Forelimb muscle (tissue), 1 donor: ENCODE measurements at places on chromosomes 4 and X.
A peak's percentile ranks its signal among the peaks of the same experiment; 100 is the strongest.

DNA sequence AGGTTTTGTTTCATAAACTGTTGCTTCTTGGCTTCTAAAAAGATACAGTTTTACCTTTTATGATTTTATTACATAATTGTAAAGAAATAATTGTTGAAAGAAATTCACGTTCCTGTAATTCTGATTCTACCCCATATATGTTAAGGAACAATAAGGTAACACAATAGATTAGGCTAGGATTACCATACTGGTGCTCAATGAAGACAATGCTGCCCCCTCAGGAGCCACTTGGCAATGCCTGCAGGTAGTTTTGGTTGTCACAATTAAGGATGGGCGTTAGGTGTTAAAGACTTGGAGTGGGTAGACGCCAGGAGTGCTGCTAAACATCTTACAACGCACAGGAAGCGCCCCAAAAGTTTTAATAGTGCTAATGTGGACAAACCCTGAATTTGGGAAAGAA, 133.2 kb downstream of the NLGN4X start:
- no peak for DNase-seq

DNA sequence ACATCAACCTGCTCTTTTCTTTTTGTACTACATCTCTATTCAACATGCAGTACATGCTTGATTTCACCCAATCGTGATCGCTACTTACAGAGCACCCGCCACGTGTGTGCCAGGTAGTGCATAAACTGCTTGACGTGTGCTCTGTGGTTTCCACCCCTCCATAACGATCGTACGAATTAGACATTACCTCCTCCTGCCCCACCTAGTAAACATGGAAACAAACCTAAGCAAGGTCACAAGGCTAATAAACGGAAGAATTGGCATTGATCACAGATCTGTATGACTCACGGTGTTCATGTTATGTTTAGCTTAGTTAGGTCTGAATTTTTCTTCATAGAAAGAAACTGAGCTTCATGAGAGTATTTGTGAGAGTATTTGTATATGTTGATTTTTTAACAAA, 64.1 kb downstream of the STX18 start:
- no peak for DNase-seq

DNA sequence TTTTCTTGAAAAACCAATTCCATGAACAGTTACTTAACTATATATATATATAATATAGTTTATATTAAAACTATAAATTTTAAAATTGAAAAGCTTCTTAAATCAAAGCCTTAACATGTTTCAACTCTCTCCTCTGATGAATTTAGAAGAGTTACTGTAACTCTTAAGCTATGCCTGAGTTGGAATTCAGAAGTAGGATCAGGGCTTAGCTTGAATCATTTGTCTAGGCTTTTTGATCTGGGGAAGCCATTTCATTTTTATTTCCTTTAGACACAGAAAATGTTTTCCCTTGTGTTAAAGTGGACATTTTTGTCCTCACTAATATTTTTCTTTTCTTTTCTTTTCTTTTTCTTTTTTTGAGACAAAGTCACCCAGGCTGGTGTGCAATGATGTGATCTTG, 40.4 kb upstream of the PDLIM5 start:
- no peak for DNase-seq

DNA sequence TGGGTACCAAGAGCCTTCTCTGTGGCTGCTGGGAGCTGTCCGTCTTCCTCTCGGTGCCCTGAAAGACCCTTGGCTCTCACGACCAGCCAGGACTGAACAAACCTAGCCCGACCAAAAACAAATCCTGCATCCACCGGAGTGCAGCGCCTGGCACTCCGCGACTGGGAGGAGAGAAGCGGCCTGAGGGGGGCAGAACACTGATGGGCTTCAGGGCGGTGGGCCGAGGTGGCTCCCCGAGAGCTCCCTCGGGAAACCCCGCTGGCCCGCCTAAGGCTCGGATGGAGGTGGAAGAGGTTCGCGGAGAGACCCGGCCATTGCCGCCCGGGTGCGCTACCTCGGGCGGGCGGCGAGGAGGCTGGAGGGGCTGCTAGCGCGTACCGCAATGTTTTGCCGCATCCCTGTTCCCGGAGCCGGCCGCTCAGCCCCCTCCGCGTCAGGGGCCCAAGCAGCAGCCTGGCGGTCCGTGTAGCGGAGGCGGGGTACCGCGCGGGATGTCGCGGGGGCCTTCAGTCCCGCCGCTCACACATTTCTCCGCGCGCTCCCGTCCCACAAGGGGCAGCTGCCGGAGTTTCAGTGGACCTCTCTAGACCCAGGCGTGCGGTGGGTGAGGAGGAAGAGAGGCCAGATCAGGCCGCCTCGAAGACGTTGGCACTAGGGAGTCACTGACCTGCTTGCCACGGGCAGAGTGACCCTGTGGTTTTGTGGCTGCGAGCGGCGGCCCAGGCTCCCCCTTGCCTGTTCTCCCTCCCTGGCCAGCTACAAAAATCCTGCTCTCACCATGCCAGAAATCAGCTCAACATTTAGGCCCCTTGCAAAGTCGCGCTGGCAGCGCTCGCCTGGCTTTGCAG, 2.2 kb downstream of the SLITRK4 start:
- no peak for DNase-seq

DNA sequence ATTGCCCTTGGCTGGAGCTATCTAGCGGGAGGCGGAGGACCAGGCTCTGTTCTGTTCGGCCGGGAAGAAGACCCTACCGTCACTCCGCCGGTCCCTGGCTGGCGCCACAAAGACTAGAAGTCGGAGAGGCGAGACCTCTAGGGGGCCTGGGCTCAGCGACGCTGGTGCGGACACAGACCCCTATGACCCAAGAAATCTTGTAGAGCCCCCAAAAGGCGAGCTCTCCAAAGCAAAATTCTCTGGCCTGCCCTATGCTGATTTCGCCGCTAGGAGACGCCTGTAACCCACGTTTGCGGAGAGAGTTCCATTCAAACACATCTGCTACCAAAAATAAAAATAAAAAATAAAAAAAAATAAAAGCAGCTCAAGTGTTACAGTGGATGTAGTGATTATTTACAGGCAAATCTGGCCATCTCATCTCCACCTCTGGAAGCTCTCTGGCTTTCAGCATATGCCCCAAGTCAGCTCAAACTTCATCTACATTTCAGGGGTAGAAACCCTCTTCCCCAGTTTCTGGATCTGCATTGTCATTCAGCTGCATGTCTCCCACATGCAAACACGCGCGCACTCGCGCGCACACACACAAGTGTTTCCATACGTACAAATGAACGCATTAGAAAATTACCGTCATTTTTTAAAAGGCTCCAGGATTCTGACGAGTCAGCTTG, 2.4 kb upstream of the PCDH10 start:
- no peak for DNase-seq

GRCh38 chr4:54986095-54986846, 139.1 kb downstream of the KDR start:
- no peak for DNase-seq

DNA sequence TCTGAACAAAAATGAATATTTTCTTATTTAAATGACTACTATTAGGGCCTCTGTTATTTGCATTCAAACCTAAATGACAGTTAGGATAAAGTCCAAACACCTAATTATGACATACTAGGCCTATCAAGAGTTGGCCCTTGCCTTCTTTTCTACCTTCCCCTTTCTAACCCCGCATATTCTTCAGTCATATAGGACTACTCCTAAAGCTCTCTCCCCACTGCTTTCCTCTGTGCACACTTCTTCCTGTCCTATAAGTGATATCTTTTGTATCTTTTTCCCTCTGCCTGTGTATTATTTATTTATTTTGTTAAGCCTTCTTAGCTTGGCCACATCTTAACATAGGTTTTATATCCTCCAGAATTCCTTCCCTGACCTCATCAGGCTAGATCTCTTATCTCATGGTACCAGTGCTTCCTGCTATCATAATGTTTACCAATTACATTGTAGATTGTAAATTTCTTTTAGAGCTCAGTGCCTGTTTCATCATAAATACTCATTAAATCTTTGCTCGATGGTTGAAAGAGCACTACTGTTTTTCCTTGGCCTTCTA, 22.5 kb downstream of the ERVMER34-1 start:
- no peak for DNase-seq

DNA sequence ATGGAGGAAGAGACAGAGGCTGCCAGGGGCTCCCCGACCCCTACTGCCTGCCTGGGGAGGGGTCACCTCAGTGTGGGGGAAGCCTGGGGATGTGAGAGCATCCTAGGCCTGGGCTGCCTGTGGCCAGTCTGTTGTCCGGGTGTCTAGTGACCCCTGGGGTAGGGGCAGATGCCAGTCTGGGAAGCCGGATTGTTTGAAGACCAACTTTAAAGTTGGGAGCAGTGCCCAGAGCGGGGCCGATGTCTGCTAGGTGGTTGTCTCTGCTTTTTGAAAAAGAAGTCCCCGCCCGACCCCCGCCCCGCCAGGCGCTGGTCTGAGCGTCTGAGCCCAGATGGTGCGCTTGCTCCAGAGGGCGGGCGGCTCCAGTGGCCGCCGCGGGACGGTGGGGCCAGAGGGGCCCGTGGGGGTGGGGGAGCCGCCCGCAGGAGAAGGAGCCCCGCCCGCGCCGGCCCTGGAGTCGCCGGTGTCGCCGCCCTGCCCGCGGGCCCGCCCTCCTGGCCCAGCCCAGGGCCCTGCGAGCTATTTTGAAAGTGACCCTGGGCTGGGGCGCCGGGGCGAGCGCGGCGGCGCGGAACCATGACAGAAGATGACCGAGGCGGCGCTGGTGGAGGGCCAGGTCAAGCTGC, at the start of gene DOK7:
Gene DOK7, plus strand, starts transcription at position 517 of the 626 bp plus-strand sequence. Its CDS starts 70 bp downstream, at position 587.
- no peak for DNase-seq

DNA sequence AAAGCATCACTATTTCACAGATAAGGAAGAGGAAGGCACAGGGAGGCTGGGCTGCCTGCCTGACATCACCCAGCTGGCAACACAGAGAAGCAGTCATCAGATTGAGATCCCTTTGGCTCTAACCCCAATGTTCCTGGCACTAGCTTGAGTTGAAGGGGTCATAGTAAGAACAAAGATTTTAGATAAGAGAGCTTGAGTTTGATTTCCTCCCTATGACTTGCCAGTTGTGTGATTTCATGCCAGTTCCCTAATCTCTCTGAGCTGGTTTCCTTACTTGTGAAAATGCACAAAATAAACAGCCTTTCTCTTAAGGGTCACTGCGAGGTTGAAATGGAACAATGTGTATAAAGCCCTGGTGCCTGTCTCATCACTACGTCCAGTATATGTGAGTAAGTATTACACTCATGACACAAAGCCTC, 475.4 kb upstream of the HS3ST1 start:
- DNase-seq, result no peak

DNA sequence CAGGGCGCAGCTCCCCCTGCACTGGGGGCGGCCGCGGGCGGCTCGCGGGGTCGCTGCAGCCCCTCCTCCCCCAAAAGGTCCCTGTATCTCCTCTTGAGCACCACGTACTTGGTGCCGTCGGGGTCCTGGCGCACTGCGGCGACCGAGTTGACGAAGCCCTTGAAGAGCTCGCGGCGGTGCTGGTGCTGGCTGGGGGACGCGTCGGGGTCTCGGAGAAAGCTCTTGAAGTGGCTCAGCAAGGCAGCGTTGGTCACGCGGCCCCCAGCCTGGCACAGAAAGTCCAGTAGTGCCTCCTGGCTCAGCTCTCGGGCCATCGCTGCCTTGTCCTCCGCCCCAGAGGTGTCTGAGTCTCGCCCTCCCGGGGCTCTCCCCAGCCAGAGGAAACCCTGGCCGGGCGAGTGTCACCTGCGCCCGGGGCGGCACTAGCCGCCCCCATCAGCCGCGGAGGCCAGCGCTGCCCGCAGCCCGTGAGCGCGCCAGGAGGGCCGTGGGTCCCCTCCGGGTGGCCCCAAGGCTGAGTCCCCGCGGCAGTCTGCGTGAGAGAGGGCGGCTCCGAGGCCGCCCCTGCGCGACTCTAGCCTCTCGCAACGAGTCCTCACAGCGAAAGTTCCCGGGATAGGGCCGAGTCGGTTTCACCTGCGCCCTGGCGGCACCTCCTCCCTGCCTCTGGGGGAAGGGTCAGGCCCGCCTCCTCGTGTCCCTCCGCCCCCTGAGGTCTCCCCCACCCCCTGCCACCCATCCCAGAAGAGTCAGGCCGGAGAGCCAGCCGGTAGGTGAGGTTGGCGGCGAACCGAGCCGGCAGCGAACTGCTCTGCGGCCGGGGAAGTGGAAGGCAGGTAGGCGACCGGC, at the start of gene SOWAHB:
Gene SOWAHB, minus strand, starts transcription at position 609 of the 849 bp plus-strand sequence. Its CDS starts 295 bp downstream, at position 314.
- DNase-seq, result no peak

- DNase-seq, result no peak
These were observed 628.9 kb downstream of the TLL1 start for GRCh38 chr4:166501941-166502382.

GRCh38 chr4:125956276-125956675, 641.5 kb downstream of the FAT4 start:
- no peak for DNase-seq

DNA sequence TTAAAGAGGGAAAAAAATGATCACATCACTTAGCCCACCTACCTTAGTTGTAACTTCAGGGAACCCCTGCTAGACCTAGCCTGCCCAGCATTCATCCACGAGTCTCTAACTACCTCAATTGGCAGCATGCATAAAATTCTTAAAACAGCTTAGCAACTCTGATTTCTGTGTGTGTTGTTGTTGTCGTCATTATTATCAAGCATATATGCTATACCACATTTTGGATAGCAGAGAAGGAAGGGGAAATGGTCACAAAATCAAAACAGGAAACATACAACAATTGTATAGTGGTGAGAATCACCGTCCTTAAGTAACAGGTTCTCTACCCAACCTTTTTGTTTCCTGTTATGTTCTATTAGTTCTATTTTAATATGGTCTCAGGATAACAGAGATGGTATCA, 2.7 kb upstream of the ACOT9 start:
- no peak for DNase-seq

GRCh38 chr4:123617791-123618190, 221.2 kb downstream of the SPRY1 start:
- no peak for DNase-seq

- DNase-seq, result peak; percentile 26
These were observed 2.5 kb downstream of the COQ2 start for GRCh38 chr4:83282049-83282535.

- no peak for DNase-seq
These were observed 14.6 kb upstream of the HNRNPD start for GRCh38 chr4:82388405-82388804.

- DNase-seq, result no peak
These were observed 9.3 kb upstream of the SAT1 start for GRCh38 chrX:23773601-23774175.

DNA sequence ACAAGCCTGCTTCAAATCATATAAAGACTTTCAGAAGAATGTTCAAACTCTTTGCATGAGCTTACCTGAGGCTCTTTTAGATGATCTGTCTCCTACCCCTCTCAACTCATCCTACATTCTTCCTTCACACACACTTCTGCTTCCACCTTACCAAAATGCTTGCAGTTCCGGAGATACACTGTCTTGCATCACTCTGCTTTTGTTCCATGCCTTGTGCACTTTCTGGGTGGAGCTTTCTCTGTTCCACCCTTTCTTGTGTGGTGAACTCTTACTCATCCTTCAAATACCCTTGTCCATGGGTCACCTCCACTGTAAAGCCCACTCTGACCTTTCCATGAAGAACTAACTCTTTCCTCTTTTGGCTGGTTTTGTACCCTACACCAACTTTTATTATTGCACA, 18.4 kb upstream of the MGST2 start:
- no peak for DNase-seq

DNA sequence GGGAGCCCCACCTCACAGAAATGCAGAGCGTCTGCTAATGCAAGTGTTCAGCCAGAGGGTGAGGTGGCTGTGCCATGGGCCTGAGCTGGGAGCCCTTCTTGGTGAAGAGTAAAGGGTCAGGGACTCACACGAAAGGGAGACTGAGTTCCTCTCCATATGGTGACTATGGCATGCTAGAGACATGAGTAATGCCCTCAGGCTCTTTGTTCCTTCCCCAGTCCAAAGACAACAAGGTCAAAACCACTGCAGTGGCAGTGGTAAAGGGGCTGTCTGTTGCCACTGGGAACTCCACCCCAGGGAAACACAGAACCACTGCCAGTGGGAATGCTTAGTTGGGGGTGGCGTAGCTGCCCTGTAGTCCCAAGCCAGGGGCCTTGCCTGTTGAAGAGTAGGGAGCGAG, 22.4 kb downstream of the RAB40AL start:
- no peak for DNase-seq
